ENCODE measurements at places on chromosomes 6 and 20.
A peak's percentile ranks its signal among the peaks of the same experiment; 100 is the strongest.

GRCh38 chr20:53050338-53050737, 78.2 kb downstream of the TSHZ2 start:
- DNase-seq = no peak

DNA sequence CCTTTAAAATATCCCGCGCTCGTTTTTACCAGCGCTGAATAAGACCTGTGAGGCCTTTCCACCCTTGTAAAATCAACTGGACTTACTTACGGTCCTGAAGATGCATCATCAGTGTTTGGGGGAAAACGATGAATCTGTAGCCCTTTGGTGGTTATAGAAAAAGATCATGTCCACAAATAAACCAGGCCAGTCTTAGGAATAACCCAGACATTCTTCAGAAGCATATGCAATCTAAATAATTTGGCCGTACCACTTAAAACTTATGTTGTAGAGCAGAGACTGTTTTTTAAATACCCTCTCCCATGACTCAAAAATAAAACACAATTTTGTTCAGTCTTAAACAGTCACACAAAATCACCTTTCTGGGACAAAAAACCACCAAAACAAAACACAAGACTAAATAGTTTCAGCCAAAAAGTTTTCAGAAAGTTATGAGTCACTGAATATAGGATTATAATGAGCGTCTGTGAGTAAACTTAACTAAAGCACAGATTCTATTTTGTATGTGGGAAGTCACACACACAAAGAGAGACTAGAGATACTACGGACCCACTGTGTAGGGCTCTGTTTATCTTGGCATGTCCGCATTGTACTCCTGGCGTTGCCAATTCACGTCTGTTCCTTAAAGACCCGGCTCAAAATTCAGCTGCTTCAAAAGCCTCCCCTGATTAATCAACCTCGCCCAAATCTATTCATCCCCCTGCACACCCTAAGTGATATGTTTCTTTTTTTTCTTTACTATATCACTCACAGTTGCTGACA, 26.5 kb upstream of the SMOC2 start:
- DNase-seq = no peak

DNA sequence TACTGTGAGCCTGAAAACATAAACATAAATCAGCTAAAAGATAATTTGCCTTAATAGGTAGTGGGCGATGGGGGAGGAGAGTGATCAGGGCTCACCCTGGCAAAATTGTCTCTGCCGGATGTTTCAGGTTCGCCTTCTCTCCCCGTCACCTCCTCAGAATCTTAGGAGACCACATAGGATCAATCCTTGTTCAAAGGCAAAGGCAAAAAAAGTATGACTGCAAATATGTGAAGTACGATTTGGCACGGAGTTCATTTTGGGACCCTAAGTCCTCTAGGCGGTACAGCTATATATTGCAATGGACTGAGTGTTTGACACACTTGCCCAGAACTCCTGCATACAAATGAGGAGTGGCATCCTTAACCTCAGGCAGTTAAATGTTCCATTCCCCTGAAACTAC, 649.2 kb upstream of the FLRT3 start:
- no peak for DNase-seq

DNA sequence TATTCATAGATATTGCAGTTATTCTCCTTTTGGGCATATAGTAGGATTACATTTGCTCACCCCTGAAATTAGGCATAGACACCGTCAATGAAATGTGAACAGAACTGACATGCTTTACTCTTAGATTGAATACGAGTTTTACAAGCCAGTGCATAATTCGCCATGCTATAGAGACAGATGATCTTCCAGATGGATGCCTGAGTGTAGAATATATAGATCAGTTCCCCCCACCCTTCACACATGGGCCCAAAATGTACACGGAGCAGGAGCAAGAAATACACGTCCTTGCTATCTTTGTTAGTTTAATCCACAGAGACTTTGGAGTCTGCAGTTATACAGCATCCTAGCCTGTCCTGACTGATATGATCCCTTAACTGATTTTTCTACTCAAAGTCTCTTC, 47.4 kb downstream of the LAMA2 start:
- DNase-seq = no peak

- no peak for DNase-seq
These were observed 51.2 kb upstream of the RANBP9 start for GRCh38 chr6:13762611-13763441.

DNA sequence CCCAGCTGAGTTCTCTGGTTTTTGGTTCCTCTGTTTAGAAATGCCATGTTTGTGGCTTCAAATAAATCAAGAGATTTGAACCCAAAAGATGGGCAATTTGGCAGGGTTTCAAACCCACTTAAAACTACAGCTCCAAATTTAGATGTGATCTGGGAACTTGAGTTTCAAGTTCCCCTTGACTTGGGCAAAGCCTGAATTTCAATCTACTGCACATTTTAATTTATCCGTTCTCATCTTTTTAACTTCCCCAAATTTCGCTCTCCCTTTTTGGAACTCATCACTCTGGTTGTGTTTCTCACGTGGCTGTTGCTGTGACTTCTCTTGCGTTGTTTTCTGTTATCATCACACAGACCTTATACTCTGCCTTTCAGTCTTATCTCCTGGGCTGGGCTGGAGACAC, 230.9 kb downstream of the CDC5L start:
- DNase-seq = no peak

DNA sequence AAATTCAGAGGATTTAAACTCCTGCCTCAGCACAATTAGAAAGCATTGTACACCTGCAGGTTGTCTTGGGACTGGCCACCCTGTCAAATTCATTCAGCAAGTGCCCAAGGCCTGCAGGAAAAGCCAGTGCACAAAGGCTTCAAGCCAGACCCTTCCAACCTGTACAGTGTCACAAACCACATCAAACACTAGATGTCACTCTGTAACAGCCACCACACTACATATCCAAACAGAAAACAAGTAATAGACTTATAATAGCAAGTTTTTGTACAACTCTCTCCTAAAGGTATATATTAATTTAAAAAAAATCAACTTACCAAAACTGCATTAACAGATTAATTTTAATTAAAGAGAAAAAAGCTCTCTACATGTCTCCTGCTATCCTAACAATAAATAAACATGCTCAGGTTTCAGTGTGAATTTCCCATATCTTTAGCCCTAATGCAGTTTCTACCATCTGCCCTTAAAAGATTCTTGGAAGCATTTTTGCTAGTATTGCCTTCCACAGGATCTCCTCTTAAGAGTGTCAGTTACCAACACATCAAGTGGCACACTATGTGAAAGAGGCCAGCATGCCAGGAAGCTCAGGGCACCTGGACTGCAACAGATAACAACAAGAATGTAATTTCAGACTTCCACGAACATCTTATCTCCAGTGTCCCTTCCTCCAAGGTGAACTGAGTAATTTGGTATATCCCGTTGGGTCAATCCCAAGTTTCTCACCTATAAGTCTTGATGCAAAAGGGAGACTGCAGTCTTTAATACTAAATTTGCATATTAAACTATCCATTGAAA, 47.5 kb downstream of the RALGAPA2 start:
- no peak for DNase-seq

GRCh38 chr6:116866281-116866871, 10.7 kb upstream of the RFX6 start:
- no peak for DNase-seq

GRCh38 chr20:6914986-6915385, 147.5 kb downstream of the BMP2 start:
- DNase-seq = no peak

GRCh38 chr6:52157301-52157941, 28.8 kb upstream of the IL17A start:
- no peak for DNase-seq

DNA sequence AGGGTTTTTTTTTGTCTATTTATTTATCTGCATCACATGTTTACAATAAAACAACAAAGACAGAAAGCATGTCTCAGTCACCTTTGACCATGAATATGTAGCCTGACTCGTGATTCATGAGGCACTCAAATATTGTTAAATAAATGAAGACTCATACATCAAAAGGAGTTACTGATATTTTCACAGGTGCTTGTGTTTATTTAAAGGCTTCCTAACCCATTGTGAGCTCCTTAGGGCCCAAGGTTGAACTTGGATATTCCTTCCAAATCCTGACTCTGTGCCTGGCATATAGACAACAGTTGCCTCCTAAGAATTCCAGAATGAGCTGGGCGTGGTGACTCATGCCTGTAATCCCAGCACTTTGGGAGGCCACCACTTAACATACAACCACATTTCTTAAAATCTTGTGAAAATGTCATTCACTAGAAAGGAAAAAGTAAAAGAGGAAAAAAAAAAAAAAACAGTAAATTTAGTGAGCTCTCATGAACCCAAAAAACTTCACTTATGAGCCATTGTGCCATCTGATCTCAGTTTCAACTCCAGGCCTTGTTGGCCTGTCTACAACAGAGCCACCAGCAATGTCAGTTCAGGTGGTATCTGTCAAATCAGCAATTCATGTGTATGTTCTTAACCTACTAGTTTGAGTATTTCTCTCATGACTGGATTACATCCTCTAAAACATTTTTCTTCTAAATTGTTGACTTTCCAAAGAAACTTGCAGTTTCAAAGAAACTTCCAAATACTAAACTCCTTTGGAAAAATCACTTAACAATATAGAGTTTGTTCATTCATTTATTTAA, 162.7 kb upstream of the MARCKS start:
- peak; percentile 51 for DNase-seq

- no peak for DNase-seq
These were observed 82.2 kb downstream of the TRERF1 start for GRCh38 chr6:42369568-42369967.

GRCh38 chr6:30121446-30122366, 8.8 kb upstream of the TRIM31 start:
- DNase-seq = no peak

GRCh38 chr6:41939848-41940758, 1.5 kb downstream of the CCND3 start:
- DNase-seq = no peak

- DNase-seq = no peak
These were observed 119.8 kb upstream of the NRSN1 start for GRCh38 chr6:24006254-24006653.

DNA sequence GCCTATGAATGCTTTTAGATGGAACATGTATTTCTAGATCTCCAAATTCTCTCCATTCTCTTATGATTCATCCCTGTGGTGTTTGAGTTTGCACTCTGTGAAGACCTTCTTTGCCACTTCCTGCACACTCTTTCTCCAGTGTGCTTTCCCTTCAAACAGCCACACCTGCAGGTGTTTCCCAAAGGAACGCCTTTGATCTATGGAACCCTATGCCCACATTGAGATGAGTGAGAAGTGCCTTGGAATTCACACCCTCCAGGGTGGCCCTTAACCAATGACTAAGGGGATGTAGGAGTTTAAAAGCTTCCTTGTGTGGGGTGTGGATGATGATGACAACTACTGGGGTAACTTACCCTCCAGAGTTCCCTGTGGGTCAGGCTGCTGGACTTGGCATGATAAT, 570.1 kb downstream of the DHX35 start:
- no peak for DNase-seq

- DNase-seq = no peak
These were observed at the start of gene NFATC2 for GRCh38 chr20:51542571-51543421. Gene NFATC2, minus strand, starts transcription at chr20:51542719. Its CDS starts 220 bp downstream, at chr20:51542499.

GRCh38 chr6:30500421-30501355, 11.4 kb downstream of the HLA-E start:
- DNase-seq = no peak

DNA sequence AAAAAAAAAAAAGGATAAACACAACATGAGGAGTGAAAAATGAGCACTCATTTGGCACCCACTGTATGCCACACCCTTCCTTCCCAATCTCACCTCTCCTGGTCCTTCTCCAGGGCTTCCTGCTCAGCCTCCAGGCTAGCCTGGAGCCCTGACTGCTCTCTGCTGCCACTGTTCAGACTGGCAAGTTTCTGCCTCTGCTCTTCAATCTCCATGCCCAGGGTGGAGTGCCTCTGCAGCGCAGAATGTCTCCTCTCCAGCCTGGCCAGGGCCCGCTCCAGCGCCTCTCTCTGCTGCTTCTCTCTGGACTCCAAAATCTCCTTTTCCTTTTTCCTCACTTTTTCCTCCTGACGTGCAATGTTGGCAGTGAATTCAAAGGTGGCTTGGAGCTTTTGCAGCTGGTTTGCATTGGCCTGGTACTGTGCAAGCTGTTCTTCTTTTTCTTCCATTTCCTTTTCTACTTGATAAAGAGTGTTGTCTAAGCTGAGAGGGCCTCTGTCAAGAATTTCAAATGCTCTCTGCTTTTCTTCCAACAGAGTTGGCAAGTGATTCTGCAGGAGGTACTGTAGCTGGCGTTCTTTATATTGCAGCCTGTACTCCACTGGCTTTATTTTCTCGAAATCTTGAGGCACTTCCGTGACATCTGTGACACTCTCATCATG, 194.4 kb downstream of the KIF16B start:
- no peak for DNase-seq

GRCh38 chr20:19644085-19644484, 114.0 kb upstream of the RIN2 start:
- DNase-seq = no peak

GRCh38 chr6:150891888-150892485, 26.5 kb downstream of the MTHFD1L start:
- DNase-seq = peak; percentile 26

GRCh38 chr6:160036331-160036695, 67.4 kb downstream of the IGF2R start:
- no peak for DNase-seq

DNA sequence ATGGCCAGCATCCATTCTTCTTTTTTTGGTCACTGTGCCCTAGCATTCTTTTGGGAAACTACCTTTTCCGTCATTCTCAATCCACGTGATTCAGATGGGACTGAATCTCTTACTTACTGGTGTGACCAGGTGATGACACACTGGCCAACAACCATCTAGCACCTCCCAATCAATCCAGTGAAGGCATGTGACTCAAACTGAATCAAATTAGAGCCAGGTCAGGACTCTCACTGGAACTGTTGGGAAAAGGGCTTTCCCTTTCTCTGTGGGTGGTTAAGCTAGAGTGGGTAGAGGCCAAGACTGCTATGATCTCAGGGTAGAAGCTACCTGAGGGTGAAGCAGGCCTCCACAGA, 36.2 kb upstream of the ZMYND8 start:
- DNase-seq = no peak

- no peak for DNase-seq
These were observed 41.6 kb upstream of the LYRM2 start for GRCh38 chr6:89680150-89680549.

DNA sequence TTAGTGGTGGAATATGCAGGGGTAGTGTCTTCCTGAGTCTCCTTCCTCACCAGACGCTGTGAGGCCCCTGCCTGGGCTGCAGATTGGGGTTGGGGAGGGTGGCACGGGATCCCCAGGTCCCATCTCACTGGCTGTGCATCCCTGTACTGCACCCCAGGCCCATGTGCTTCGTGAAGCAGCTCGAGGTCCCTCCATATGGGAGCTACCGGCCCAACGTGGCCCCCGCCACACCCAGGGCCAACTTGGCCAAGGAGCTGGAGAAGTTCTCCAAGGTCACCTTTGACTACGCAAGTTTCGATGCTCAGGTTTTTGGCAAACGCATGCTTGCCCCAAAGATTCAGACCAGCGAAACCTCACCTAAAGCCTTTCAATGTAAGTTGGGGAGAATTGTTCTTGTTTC, 38.6 kb upstream of the PCMTD2 start:
- DNase-seq = no peak

DNA sequence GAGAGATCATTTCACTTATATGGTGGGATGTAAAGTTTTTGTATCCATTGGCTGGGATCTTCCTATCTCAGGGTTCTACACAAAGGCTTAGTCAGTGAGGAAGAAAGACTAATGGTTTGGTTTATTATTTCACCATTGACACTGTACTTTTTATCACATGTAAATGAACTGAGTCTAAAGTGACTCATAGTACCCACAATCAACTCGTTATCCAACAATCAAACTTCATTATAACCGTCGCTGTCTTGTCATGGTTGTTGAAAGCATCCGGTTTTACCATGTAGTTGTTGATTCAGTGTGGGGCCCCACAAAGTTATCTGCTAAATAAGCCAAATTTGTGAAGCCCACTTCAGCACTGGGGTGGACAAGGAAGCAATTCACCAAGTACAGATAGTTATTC, 55.8 kb upstream of the MTRF1L start:
- DNase-seq = no peak
